ENCODE measurements at places on chromosomes 2 and 18. TPM values are rescaled to one million over a fixed set of nuclear protein-coding genes. Genes with fewer than 3 reads are reported as not detected.
A peak's percentile ranks its signal among the peaks of the same experiment; 100 is the strongest.

DNA sequence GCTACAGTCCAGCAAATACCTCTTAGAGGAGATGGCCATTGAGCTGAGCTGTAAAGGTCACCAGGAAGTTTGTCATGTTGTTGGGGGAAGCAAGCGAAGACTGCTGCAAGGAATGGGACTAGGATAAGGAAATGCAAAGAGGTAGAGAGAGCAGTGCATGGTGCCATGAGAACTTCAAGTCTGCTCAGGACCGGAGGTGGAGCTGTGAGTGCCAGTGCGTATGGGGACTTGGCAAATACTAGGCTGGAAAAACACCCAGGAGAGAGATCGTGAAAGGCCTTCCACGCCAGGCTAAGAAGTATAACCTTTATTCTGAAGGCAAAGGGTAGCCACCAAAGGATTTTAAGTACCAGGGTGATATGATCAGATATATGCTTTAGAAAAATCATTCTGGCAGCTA, 71.3 kb downstream of the MEIS1 start:
- DNase-seq, result no peak

CD226 gene
- total RNA-seq, result not detected

DNA sequence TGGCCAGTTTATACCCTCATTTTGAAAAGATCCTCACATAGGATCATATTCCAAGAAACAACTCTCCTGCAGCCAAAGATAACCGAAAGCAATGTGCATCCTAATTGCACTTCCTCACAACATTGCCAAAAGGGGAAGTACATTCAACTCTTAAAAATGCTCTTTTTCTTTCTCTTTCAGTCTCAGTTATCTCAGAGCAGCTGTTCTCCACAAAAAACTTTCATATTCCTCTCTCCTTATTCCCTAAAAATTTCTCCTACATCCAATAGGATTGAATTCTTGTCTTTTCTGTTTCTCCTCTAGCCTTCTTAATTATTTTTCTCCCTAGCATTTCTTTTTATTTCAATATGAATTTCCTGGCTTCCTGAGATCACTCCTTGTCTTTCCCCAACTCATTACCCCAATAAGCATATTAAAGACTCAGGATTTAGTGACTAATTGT, 7.4 kb upstream of the VRK2 start:
- DNase-seq, result no peak

GRCh38 chr2:220374282-220374681, 746.9 kb downstream of the SLC4A3 start:
- DNase-seq, result no peak

- DNase-seq, result no peak
These were observed 226.1 kb downstream of the LRRTM1 start for GRCh38 chr2:80078290-80079036.

GIGYF2 gene
- 46.7 TPM for total RNA-seq

- no peak for DNase-seq
These were observed 40.1 kb upstream of the PTH2R start for GRCh38 chr2:208366215-208367127.

CYBRD1 gene
- 8.8 TPM for total RNA-seq

DNA sequence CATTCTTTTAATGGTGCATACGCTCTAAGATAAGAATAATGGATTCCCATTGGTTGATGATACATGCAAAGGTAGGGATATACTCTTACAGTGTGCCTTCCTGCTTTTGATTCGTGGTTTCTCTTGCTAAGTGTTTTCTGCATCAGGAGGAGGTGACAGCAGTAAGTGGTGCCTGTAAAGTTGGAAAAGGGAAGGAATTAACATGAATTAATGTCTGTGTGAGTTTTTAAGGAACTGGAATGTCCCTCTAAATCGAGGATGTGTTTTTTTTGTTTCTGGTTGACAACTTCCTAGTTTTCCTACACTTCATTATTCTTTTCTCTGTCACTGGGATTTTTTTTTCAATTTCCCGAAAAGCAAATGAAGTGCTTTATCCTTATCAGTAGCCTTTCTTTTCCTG, 54.4 kb downstream of the CRIM1 start:
- no peak for DNase-seq

- no peak for DNase-seq
These were observed 16.0 kb upstream of the RGPD4 start for GRCh38 chr2:107810734-107811133.

GRCh38 chr2:66574701-66575624, 140.0 kb downstream of the MEIS1 start:
- DNase-seq, result peak; percentile 50

GRCh38 chr2:63993871-63994270, 25.4 kb downstream of the VPS54 start:
- no peak for DNase-seq

ZBTB14 gene
- total RNA-seq, result 21.2 TPM

Data from kidney epithelial cell (primary cell).